Ascending aorta (tissue), 2 donors: ENCODE measurements at places on chromosomes 16 and 17. TPM values are rescaled to one million over a fixed set of nuclear protein-coding genes. Genes with fewer than 3 reads are reported as not detected.

DNA sequence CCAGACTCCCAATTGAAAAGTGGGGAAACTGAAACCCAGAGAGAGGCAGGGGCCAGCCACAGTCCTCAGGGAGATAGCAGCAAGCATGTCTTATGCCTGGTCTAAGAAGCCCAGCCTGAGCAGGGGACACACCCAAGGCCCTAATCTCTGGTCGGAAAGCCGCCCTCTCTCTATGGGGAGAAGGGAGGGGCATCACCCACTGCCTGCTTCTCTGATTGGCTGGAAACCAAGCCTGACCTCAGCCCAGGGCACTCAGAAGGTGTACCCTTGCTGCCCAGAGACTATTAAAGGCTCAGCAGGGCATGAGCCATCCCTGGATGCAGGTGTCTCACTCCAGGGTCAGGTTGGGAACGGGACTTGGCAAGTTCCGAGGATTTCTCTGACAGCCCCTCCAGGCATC lies 5.7 kb upstream of the KRT13 start:
- no peak for DNase-seq

DNA sequence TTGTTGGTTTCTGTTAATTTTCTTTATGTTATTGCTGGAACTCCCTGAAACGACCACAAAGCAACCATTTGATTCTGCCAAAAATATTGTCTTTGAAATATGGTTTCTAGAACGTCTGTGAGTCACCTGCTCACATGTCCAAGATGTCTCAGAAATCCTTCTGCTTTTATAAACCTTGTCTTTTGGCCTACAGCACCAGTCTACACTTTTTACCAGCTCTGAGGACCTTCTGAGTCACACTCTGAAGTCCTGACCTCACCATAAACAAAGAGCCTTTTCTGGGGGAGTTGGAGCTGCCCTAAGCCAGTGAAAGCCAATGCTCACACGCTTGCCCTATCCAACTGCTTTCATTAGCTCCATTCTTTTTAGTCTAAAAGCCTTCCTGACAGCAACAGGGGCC lies 55.5 kb downstream of the GRIN2A start:
- peak; percentile 66 for DNase-seq

- no peak for DNase-seq
Measured at GRCh38 chr16:73016488-73016830, 31.5 kb downstream of the ZFHX3 start.

The ODAD4 gene
- not detected for total RNA-seq
